ENCODE measurements at places on chromosomes 4 and X. TPM values are rescaled to one million over a fixed set of nuclear protein-coding genes. Genes with fewer than 3 reads are reported as not detected.

DNA sequence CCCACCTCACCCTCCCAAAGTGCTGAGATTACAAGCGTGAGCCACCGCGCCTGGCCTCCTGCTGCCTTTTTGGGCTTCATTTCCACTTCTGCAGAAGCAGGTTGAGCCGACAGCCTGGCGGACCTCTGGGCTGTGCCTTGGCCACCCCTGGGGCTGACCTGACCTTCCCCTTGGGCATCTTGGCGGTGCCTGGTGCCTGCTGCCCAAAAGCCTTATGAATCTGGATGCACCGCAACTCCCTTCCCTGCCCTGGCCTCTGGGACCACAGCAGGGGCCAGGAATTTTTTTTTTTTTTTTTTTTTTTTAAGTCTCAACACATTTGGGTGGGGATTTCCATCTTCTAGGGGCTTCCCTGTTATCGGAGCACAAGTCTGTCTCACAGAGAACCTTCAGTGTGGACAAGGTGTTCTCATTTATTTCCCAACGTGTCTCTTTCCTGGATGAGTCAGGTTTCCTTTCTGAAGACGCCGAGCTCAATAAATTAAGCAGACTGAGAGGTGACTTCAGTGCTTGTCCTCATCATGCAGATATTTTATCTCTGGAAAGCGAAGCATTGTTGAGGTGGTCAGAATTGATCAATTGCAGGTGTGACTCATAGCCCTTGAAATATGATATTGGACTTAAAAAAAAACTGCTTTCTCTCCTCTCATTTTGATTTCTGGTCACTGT, 79.7 kb downstream of the SHROOM2 start:
- H3K4me3 ChIP-seq = no peak overlapping the region
- H3K4me1 ChIP-seq = no peaks in the 10 kb centered on the region
- DNase-seq = no peak

- no peak for DNase-seq
- H3K4me3 ChIP-seq = no peak overlapping the region
- H3K4me1 ChIP-seq = no peaks in the 10 kb centered on the region
- no peak overlapping the region for H3K27ac ChIP-seq
- H3K36me3 ChIP-seq = no peaks in the 10 kb centered on the region
Measured at GRCh38 chr4:26682436-26682835, 98.6 kb downstream of the TBC1D19 start.

- no peak for DNase-seq
- H3K4me3 ChIP-seq = no peak overlapping the region
- no peaks in the 10 kb centered on the region for H3K36me3 ChIP-seq
Measured at GRCh38 chr4:114019276-114019968, 40.0 kb upstream of the ARSJ start.

DNA sequence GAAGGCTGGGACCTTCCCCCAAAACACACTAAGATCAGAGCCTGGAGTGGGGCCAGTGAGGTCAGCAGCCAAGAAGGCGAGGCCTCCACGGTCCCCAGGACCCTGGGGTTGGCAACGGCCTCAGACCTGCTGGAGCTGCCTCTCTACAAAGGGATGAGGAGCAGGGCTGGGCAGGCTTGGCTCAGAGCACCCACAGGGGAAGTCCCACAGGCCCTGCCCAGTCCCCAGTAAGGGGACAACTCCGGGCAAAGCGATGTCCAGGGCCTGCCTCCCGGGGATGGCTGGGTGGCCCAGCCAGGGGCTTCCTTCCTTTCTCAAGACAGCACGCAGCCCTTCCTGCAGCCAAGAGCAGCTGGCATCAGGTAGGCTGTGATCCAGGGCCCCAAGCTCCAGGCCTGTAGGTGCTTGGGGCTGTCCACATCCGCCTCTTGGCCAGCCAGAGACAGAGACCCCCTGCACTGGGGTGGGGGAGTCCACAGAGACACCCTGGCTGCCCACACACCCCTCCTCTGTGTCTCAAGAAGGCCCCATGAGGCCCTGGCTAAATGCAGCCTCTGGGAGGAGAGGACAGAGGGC, 5.7 kb downstream of the MXD4 start:
- no peaks in the 10 kb centered on the region for H3K27me3 ChIP-seq
- no peak overlapping the region for H3K4me3 ChIP-seq
- no peaks in the 10 kb centered on the region for H3K4me1 ChIP-seq
- DNase-seq = no peak

TMEM255A gene
- total RNA-seq = 0.31 TPM
